ENCODE measurements at places on chromosomes 5 and 9.

GRCh38 chr9:70113403-70114022 is 69.9 kb downstream of the MAMDC2 start:
- peak; percentile 50 for DNase-seq

DNA sequence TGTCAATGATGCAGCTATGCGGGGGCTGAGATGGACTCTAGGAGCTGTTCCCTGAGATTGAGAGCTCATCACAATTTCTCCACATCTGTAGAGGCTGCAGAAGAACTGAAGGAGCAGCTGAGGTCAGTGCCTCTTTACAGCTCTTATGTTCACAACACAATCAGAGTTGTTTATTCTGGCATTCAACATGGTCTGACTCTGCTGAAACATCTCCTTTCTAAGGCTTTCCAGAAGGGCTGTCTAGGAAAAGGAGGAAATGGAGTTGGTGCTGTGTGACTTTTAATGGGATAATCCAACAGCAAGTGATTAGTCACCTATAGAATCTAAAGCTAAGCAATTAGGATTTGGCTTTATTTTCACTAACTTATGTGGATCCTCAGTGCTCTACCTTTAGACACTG is 6.0 kb downstream of the POU5F2 start:
- DNase-seq: no peak

DNA sequence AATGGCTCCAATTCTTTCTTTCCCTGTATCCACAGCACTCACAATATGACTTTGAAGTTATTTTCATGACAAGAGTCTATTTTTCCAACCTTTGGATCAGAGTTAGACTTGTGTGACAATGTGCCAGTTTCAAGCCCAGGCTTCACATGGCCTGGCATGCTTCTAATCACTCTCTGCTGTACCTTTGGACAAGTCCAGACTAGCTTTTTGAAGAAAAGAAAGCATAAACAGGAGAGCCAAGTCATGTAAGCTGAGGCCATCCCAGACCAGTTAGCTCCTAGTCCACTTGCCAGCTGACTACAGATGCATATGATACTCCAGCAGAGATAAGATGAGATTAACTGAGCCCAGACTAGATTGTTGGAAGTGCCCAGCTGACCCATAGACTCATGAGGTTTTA is 513.6 kb upstream of the C9orf72 start:
- no peak for DNase-seq

DNA sequence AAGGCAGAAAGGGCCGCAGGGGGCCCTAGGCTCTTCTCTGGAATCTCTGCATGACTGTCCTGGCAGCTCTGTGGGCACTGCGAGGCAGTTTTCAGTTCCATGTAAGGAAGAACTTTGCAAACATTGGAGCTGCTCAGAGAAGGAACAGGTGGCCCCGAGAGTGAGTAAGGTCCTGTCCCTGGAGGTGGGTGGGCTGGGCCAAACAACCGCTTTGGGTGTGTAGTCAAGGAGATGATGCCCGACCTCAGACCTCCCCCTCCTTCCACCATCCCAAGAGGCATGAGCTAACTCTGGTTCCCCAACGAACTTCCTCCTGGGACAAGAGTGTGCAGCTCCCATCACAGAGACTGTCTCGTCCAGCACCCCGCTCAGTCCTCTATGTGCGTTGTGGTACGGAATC is 20.5 kb downstream of the CSF1R start:
- DNase-seq: no peak

DNA sequence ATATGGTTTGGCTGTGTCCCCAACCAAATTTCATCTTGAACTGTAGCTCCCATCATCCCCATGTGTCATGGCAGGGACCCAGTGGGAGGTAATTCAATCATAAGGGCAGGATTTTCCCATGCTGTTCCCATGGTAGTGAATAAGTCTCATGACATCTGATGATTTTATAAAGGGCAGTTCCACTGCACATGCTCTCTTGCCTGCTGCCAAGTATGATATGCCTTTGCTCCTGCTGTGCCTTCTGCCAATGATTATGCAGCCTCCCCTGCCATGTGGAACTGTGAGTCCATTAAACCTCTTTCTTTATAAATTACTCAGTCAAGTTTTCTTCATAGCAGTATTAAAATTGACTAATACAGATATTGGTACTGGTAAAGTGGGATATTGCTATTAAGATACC is 42.4 kb downstream of the MARCHF11 start:
- no peak for DNase-seq

DNA sequence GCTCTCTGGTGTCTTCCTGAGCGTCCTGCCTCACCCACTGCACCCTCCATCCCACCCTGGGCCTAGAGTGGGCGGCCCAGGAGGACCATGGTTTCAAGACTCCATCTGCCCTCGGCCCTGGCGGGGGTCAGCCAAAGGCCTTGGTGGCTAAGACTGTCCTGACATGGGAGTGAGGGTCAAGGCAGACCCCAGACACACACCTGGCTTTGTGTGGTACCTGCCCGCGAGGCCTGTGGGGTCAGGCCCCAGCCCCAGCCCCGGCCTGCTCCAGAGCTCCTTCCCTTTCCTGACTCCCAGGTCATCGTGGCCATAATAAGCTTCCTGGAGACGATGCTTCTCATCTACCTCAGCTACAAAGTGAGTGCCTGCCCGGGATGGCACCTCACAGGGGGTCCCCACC is 54.6 kb downstream of the KCNT1 start:
- DNase-seq: no peak

DNA sequence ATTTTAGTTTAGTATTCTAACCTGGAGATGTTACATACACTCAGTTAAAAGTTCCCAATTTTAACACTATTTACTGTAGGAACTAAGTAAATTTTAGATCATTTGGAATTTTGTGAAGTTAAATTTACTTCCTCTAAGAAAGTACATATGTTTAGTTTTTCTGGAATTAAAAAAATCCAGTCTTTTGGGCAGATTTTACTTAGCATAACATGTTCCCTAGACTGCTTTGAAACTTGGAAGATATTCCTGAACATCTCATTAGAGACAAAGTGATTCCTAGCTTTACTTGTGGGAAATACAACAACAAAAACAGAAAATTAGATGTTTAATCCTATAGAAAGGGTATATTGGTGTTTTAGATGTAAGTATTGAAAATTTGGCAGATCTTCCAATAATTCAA is 930.0 kb upstream of the PTPRD start:
- DNase-seq: no peak

- peak; percentile 48 for DNase-seq
Measured at GRCh38 chr9:84261070-84261746, 79.3 kb downstream of the SLC28A3 start.

- DNase-seq: no peak
Measured at GRCh38 chr9:136058084-136058483, 37.0 kb downstream of the NACC2 start.

DNA sequence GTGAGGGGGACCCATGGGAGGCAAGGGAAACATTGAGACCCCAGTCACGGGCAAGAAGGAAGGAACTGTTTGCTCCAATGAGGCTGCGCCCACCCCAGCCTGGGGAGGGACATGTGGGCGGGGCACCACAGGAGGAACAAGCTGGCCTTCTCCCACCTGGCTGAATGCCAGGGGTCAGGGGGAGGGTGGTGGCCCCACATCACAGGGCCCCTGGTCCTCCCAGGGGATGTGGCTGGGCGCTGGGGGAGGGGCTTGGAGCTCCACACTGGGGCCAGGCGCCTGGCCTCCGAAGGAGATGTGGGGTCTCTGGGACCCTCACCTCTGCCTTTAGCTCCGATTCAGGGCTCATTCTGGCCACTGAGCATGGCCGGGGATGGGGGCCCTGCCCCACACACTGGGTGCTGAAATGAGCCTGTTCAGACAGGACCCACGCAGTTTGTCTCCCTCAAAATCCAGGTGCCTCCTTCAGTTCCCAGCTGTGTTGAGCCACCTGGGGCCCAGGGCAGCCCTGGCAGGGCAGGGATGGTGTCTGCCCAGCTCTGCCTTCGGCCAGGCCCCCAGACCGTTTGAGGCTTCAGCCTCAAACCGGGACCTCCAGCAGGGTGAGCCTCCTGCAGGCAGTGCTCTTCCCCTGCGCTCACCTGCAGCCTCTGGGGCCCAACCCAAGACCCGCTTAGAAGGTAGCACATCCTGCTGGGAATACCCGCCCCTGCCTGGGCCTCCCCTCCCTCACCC is 33.2 kb upstream of the NOTCH1 start:
- peak; percentile 61 for DNase-seq

DNA sequence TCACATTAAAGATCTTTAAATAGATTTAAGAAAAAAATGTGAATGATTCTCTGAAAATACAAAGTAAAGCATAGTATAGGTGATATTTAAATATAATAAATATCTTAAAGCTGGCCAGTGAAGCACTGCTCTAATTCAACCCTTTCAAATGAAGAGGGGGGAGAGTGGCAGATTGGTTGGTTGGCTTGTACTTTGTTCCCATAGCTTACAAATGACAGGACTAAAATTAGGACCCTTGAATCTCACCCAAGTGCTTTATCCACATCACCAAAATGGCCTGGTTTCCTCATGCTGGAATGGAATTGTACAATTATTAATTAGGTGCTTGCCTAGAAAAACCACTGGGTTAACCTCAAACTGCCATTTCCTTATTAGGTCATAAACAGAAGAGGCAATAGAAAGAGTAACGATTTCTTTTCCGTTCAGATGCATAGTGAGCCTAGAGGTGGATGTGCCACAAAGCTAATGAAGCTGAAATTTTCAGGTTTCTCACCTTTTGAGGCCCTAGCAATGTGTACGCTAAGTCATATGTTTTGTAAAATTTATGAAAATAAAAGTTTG is 354.5 kb upstream of the CDH6 start:
- DNase-seq: no peak

- no peak for DNase-seq
Measured at GRCh38 chr9:64128572-64128971, 1156.4 kb downstream of the FOXD4L5 start.

- no peak for DNase-seq
Measured at GRCh38 chr5:178690208-178690607, 40.3 kb downstream of the ZNF354A start.

DNA sequence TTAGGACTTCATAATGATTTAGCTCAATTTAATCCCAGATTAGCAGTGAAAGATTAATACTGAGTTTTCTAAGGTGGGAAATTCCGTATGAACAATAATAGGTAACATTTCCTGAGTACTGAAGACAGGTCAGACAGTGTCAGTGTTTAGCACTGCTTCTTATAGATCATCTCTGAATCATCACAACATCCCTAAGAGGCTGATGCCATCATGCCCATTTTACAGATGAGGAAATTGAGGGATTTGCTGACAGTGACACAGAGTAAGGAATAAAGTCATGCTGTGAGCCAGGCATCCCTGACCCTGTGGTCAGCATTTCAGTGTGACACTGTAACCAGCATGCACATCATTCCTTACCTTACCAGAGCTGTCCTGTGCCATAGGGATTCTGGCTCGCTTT is 44.5 kb downstream of the DAPK1 start:
- no peak for DNase-seq

DNA sequence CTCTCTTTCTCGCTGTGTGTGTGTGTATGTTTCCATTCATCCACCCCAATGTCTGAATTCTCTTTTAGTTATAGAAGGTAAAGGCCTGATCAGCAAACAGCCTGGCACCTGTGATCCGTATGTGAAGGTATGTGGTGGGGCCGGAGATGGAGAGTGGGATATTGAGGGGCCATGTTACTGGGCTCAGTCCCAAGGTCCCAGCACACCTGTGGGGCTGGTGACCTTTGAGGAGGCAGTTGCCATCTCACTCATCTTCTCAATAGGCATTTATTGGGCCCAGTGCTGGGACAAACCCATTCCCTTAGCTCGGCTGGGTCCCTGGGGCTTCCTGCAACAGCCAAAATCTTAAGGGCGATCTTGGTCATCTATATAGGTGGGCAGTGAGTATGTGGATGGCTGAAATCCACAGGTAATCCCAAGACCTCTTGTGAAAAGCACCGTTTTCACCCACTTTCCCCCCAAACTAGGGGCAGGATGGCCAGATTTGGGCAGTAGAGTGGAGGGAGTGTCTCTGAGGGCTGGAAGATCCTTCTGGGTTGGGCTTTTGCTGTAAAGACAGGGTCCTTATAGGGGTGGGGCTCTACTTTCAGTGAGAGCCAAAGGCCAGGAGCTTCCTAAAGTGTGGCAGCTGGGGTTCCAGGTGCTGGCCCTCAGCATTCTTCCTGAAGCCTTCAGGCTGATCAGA is 19.6 kb downstream of the RGS3 start:
- no peak for DNase-seq

- DNase-seq: no peak
Measured at GRCh38 chr9:130627051-130627450, 37.3 kb upstream of the PRDM12 start.

GRCh38 chr5:65778126-65778525 is 56.1 kb downstream of the NLN start:
- no peak for DNase-seq

- no peak for DNase-seq
Measured at GRCh38 chr9:111789881-111790280, 4.9 kb downstream of the SHOC1 start.

DNA sequence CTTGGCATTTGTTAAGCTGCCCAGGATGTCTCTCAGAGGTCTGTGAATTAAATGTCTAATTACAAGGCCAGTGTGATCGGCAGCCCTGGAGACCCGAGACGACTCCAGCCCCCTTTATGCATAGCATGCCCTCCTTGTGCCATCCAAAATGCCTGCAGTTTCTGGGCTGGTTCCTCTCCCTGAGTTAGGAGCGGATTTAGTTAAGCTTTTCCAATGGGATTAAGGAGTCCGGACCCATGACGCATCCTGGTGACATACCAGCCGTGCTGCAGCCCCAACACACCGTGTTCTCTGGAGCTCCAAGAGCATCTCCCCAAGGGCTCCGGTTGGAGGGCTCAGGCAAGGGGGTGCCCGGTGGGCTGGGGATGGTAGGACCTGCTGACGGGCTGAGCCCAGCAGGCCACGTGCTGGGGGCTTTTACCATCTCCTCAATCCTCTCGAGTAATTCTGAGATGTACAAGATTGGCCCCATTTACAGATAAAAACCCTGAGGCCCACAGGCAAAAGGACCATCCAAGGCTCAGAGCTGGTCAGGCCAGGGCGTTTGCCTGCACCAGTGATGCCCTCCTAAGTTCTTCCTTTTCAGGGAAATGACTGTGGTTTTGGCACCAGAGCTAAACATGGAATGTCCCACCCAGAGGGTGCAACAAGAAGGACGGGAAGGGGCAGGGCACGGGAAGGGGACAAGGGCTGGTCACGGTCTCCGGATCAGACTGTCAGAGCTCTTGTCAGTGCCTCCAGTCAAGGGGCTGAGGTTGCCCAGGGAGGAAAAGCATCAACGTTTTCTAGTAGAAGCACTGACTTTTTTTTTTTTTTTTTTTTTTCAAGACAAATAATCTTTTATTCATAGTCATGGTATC is 82.6 kb upstream of the PHYKPL start:
- no peak for DNase-seq

DNA sequence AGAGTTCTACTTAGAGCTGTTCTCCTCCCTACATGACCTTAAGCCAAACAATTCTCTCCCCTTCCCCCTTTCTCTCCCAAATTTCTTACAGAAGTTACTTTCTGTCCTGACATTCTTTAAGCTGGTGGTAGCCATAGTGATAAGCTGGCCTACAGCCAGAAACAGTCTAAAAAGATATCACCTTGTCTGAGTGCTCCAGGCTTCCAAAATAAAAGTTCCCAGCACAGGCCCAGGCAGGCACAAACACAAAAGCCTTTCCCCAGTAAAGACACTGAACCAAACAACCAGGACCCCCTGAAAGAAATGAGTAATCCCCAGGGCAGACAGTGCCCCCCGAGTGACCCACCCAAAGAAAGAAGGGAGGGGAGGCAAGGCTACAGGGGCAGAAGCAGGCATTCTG is 19.2 kb downstream of the SIL1 start:
- DNase-seq: peak; percentile 63

Data from RPMI8226 (cell line).